ENCODE measurements at places on chromosomes 5 and 9.

- DNase-seq, result no peak
Measured at GRCh38 chr5:37165761-37166160, 83.4 kb downstream of the CPLANE1 start.

GRCh38 chr5:150397146-150397781 is 15.4 kb downstream of the CD74 start:
- DNase-seq, result no peak

DNA sequence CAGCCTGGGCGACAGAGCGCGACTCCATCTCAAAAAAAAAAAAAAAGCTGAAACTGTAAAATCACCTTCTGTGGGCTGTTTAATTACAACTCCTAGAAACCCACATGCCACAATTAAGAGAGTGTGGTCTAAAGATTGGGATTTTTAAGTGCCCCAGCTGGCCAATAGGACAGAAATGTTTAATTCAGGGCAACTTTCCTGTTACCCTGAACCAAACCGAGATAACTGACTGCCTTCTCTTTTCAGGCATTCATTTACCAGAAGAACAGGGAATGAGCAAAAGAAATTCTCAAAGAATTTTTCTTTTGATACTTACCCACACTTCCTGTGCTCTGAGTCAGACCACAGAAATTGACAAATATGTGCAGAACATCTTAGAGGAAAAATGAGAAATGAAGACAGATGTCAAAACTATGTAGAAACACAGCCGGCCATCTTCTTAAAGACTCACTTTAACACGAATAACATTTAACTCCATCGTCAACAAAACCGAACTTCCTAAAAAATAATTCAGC is 221.3 kb upstream of the DAPK1 start:
- no peak for DNase-seq

- DNase-seq, result no peak
Measured at GRCh38 chr5:176447591-176447977, 601 bp upstream of the FAF2 start.

DNA sequence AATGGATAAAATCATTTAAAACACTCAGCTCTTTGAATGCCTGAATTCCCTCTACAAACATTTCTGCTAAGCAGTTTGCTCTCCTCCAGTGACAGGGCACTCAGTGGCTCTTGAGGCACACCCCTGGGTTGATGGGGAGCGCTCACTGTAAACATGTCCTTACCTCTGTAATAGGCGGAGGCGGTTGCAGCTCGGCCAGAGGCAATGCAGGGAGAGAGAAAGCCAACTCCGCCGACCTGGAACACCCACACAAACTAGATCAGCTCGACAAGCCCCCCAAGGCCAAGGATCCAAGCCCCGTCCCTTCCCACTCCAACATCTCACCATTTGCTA is 329 bp downstream of the CDC23 start:
- DNase-seq, result no peak

DNA sequence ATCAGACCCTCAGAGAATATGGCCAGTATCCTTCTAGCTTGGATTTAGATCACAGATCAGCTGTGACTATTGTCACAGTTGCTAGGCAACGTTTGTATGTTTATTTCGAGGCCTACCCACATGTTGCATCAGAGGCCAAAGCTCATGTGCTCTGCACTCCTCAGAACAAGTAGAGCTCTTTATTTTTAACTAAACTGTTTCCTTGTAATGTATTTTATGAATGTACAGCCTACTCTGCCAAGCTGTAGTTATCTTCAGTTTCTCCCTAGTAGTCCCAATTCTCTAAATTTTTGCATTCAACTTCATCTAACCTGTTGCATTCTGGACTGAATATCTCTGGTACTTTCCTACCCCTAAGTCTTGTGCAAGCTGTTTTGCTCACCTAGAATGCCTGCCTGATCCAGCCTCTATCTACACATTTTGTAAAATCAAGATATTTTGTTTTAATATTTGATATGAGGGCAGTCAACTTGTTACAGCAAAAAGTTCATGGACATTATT is 52.8 kb downstream of the CAST start:
- no peak for DNase-seq

- no peak for DNase-seq
Measured at GRCh38 chr5:90949469-90950358, 391.1 kb downstream of the ADGRV1 start.

- DNase-seq, result no peak
Measured at GRCh38 chr5:74556006-74556405, 84.5 kb downstream of the ENC1 start.

DNA sequence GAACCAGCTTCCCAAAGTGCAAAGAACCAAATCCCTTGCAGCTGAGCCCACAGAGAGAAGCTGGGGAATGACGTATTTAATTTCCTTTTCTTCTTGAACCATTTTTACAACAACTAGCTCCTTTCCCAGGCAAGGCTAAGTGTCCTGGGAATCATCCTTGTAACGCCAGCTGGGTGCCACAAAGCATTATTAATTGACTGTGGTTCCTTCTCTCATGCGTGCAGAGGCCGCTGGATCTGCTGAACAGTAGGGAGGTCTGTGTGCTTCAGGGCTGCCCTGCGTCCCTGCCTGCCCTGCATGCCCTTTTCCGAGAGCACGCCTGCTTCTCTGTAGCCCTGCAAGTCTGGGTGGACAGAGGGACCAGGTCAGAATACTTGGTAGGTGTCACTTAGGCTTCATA is 124.1 kb upstream of the OTULINL start:
- no peak for DNase-seq

- no peak for DNase-seq
Measured at GRCh38 chr5:178587763-178588611, 2.2 kb downstream of the COL23A1 start.

DNA sequence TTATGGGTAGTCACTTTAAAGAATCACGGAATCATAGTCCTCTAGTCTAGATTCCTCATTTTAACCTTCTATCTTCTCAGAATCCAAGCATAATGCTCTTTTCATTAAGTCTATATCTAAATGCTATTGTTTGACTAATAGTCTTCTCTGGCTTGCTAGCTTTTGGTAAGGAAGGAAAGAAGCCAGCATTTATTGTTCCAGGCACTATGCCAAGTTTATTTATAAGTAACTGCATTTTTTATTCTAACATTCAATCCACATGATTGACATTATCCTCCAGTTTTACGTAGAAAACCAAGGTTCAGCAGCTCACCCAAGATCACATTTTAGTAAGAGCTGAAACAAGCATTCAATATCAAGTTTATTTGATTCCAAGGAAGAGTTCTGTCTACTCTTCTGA is 254.2 kb downstream of the SAXO1 start:
- DNase-seq, result no peak

DNA sequence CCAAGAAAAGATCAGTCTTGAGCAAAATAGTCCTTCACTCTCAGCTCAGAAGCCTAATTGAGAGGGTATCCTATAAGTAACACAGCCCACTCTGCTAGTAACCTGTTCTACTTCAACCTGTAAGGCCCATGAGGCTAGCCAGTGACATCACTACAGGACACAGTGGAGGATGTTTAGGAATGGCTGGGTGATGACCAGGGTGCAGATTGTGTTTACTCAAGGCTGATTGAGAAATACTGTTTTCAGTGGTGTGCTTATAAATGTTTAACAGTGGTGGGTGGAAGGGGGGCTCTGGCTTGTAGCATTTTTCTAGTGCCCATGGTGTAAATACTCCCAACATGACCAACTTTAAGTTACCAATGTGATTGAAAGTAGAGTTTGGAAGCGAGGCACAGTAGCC is 159.8 kb upstream of the CCDC152 start:
- no peak for DNase-seq

DNA sequence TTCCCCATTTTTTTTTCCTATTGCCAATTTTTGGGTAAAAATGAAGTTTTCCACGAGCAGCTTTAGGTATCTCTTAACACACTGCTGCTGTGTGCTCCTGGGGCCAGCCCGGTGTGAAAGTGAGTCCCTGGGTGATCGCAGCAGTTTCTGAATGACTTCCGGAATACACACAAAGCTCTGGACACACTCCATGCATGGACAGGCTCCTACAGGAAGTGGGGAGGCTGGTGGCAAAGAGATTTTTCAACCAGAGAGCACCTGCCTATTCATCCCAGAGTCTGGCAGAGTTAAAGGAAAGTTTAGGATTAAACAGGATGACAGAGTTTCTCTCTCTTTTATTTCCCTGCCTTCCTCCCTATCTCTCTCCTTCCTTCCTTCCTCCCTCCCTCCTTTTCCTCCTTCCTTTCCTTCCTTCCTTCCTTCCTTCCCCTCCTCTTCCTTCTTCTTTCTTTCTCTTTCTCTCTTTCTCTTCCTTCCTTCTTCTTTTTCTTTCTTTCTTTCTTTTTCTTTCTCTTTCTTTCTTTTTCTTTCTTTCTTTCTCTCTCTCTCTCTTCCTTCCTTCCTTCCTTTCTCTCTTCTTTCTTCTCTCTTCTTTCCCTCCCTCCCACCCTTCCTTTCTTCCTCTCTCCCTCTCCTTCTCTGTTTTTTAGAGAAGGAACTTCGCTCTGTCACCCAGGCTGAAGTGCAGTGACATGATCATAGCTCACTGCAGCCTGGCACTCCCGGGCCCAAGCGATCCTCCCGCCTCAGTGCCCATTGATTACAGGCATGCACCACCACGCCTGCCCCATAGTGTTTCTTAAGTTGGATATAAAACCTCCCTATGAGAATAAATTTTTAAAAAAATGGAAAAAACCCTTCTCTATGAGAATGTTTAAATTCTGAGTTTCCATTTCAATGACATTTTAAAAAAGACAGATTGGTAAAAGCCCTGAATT is 38.7 kb upstream of the UBTD2 start:
- DNase-seq, result no peak

DNA sequence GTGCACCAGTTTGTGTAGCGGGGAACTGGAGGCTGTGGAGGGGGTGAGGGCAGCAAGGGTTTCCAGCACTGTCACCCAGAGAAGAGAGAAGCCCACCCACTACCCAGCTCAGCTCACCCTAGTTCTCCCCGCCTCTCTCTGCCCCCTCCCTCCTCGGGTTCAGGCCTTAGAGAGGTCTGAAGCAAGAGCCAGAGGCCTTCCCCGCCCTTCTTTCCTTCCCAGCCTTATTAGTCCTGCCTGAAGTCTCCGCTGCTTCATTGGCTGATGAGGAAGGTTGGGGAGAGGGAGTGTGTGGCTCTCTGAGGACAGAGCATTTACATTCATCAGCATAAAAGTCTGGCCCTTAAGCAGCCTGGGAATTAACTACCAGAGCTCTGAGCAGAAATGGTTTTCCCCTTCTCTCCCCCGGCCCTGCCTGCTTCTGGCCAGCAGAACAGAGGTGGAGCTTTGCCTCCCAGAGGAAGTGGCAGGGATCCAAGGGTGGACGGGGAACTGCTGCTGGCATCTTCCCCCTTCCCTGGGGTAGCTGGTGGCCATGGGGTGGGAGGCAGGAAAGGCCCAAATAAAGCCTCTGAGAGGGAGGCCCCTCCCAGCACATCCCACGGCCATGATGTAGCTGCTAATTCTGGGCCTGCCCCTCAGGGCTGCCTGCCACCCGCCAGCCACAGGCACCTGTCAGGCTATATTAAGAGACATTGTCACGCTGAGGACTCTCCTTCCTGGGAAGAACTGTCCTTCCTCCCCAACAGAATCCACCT is 4.1 kb downstream of the DNAJB5 start:
- peak; percentile 43 for DNase-seq

DNA sequence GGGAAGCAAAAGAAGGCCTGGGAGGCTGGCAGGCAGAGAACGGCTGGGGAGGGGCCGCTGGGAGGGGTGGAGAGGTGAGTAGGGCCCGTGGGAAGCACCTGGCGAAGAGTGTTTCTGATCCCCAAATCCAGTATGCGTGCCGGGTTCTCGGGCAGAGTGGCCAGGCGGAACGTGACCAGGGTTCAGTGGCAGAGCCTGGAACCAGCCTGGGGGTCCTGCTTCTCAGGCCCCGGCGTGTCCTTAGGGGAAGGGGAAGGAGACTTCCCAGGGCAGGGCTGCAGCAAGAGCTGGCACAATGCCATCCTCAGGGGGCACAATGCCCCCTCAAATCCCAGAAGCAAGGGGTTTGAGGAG is 25.5 kb upstream of the IER5L start:
- no peak for DNase-seq

GRCh38 chr9:122159925-122160246 is 178 bp downstream of the MORN5 start:
- no peak for DNase-seq

GRCh38 chr5:167312225-167312624 is 979.2 kb upstream of the WWC1 start:
- DNase-seq, result no peak

DNA sequence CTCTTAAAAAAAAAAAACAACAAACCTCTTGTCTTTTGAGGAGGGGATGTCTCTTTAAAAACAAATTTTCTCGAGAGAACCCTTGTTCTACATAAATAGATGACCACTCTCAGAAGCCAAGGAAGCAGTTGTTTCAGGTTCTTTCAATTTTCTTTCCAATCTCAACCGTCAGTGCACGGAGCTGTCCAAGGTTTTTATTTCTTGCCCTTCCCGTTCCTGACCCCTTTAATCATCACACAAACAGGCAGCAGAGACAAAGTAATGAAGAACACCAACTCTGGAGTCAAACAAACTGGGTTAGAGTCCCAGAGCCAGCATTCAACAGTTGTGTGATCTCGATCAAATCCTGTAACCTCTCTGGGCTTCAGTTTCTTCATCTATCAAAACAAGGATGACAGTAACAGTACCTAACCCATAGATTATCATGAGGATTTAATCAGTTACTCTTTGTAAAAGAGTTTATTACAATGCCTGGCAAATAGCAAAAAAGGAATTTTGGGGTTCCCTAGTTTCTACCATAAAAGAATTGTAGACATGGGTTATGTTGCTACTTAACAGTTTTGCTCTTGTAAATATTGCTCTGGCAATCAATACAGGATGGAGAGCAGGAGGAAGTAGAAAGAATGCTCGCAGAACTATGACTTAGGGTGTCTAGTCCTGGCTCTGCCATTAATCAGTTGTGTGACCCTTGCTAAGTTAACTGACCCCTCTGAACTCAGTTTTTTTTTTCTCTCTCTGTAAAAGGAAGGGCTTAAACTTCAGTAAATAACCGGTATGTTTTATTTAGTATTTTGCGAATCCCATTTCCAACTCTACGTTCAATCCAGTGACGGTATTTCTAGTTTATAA is 1.0 kb upstream of the NIM1K start:
- no peak for DNase-seq

DNA sequence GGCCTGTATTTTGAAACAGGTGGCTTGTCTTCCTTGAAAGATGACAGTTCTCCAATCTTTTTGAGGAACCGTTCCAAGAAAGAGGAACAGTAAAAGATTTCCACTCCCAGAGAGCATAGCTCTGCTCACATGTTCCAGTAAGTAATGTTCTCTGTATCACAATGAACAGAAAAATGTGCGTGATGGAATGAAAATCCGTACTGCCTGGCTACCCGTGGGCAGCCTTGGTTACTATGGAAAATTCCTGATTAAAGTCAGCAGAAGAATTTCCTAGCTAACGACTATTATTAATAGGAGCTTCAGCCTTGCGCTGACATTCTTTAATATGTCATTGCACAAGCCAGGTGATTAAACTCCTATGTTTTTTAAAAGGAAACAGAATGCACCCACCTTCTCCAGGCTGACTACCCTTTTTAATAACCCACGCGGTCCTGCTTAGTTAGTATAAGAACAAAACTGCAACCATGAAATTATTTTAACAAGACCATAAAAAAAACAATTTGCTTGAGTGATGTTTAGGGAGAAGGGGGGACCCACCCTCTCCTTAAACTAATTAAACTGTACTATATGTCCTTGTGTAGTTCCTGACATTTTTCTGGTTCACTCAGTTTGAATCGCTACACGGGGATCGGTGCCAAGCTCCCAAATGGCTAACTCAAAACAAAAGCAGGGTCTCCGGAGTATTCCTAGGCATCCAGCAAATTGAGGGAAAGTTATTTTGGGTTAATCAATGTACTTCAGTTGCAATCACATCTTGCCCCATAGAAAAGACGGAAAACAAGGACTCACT is 54.8 kb upstream of the CPEB4 start:
- no peak for DNase-seq

- no peak for DNase-seq
Measured at GRCh38 chr5:35852084-35852734, 4.5 kb upstream of the IL7R start.
